ENCODE measurements at places on chromosomes 4 and X.

DNA sequence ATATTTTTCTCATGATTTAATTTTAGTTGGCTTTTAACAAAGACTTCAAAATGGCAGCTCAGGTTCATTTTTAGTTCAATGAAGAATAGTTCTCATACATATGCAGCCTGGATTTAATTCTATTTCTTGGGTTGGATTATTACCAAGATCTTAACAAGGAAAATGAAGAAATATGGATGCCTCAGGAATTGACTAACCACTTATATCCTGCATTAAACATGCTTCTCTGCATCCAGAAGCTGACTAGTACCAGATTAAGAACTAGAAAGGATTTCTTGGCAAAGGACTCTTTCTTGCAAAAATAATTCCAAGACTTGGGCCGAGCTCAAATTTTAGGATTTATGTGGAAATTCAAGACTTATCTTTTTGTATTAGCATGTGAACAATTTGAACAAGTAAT is 5.6 kb upstream of the KLHL2 start:
- peak; percentile 51 for DNase-seq

DNA sequence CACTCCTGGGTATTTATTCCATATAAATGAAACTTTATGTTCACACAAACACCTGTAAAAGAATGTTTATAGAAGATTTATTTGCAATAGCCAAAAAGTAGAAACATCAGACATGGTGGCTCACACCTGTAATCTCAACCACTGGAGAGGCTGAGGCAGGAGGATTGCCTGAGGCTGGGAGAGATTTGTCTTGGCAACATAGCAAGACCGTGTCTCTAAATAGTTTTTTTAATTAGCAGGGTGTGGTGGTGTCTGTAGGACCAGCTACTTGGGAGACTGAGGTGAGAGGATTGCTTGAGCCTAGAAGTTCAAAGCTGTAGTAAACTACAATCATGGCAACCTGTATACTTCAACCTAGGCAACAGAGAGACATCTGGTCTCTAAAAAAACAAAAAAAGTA is 27.7 kb upstream of the NFKB1 start:
- DNase-seq: no peak

DNA sequence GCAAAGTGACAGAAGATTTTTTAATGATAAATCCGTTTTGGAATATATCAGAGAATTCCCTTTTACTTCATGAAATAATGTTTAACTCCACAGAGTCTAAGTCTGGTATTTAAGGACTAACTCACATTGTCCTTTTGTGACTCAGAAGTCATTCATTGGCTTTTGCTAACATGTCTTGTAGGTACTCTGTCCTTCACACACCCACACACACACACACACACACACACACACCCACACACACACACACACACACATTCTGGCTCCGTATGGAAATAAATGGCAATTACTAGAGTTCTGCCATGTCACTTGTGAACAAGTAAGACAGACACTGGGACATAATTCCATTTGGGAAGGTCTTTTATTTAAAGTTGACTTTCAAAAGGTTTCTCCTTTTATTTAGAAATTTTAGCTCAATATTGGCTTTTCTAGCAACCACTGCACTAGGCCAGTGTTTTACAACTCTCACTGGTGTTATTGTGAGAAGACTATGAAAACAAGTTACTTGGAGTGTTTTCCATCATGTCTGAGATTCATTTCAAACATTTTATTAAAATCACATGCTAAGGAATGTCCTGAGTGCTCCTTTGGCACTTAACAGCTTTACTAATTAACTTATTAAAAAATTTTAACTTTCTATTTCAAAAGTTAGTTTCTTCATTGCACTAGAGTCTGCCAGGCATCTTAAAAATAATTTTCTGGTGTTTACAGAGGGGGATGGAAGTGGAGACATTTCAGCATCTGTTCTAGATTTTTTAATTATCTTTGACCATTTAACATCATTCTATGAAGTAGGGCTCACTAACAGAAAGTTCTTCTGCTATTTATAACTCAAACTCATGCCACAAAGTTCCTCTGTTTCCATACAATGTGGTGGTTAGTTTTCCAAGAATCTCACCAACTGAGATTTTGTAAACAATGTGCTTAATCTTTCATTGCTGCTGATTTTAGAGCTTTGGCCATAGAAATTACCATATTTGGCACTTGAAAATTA is 240.3 kb upstream of the GPC4 start:
- DNase-seq: peak; percentile 54

- DNase-seq: no peak
Measured at GRCh38 chr4:182062458-182062857, 180.7 kb upstream of the TENM3 start.

GRCh38 chr4:166991006-166991561 is 243.2 kb downstream of the SPOCK3 start:
- DNase-seq: no peak

- DNase-seq: no peak
Measured at GRCh38 chrX:11579636-11580600, 85.8 kb downstream of the ARHGAP6 start.

DNA sequence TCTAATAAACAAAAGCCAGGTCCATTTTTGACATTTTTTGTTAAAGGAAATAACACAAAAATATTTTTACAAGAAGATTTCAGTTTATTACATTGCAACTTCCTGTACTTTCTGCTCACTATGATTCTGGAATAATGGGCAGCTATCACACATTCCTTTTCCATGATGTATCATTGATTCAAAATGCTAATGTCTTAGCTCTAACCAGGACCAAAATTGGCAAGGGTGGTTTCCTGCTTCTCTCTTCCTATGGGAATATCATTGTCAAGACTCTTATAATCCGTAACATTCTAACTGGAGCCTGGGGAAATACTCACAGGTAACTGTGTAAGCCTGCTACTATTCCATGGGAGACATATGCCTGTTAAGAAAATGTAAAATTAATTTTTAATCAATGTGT is 218.6 kb downstream of the DCAF12L2 start:
- no peak for DNase-seq

DNA sequence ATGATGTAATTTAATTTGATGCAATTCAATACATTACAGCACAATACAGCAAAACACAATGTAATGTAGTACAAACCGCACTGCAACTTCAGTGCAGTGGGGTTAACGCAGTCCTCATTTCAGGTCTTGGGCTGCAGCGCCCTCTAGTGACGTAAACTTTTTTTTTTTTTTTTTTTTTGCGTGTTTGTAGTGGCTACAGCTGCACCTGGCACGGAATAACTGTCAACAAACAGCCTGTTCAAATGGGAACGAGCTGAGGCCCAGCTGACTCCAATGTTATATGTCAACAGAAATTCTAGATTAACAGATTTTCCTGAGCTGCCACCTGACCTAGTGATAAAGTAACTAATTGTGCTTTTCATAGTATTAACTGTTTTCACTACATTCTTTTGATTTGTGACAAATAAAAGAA is 33.5 kb upstream of the RASSF6 start:
- peak; percentile 33 for DNase-seq

DNA sequence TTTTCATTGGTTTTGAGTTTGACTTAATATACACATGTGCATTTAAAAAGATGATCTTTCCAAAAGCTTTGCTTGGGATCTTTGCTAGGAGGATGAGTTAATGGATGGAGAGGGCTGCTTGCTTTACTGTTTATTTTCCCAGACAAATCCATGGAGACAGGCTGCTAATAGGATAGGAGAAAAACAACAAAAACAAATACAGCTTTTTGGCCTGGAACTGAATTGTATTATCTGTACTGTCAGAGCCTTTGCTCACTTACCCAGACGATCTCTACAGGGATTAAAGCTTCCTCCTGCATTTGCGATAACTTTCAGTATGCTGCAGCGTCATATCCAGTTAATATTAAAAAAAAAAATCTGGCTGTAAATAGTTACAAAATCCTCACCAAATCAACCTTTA is 190.8 kb upstream of the NUDT6 start:
- DNase-seq: no peak

GRCh38 chr4:95118497-95118896 is 360.7 kb downstream of the BMPR1B start:
- DNase-seq: no peak

DNA sequence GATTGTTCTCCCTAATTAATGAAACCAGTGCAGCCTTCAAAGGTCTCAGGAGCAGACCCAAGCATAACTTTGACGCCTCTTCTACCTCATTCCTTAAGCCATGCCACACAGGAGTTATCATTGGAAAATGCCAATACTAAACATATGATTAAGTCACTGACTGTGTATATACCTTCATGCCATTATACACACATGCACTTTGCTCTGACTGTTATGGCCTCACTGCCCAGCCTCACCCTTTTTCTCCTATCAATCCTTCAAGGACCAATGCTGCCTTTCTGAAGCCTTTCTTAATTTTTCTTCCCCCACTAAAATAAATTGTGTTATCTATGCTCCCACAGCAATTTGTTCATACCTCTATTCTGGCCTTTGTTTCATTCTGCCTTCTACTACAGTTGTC is 725.6 kb downstream of the RPA4 start:
- DNase-seq: no peak

GRCh38 chr4:186807808-186808629 is 84.4 kb upstream of the FAT1 start:
- no peak for DNase-seq

GRCh38 chrX:94662689-94663088 is 988.7 kb downstream of the FAM133A start:
- no peak for DNase-seq

DNA sequence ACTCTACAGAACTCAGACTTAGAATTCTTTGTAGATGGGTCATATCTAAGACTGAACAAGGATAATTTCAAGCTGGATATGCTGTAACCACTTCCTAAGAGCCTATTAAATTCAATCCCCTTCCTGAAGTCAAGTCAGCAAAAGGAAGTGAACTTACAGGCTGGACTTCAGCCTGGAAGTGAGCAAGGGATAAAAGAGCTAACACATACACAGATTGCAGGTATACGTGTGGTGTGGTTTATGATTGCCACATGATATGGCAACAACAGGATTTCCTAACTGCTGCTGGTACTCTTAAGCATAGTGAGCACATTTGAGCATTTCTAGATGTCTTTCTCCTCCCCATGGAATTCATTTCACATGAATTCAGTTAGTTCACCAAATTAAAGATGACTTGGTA is 38.2 kb upstream of the UXT start:
- DNase-seq: no peak

GRCh38 chrX:53065104-53065503 is 16.5 kb downstream of the GPR173 start:
- DNase-seq: no peak

GRCh38 chr4:81605271-81605670 is 133.6 kb upstream of the RASGEF1B start:
- DNase-seq: no peak

DNA sequence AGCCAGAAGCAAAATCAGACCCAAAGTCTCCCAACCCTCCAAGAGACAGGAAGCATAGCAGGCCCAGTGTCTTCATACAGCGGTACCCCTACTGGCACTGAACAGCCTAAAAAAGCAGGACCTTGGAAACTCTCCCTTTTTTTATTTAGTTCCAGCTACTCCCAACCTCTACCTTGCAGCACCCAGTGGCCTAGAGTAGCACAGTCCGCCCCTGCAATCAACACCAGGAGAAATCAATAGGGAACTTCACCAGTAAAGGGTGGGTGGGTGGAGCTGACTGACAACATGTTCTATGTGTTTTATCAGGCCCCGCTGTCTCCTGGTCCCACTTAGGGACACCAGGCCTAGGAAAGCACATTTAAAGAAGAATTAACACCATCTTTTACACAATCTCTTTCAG is 378.5 kb upstream of the CT83 start:
- no peak for DNase-seq

- DNase-seq: peak; percentile 0
Measured at GRCh38 chrX:100319716-100320115, 90.4 kb downstream of the PCDH19 start.

DNA sequence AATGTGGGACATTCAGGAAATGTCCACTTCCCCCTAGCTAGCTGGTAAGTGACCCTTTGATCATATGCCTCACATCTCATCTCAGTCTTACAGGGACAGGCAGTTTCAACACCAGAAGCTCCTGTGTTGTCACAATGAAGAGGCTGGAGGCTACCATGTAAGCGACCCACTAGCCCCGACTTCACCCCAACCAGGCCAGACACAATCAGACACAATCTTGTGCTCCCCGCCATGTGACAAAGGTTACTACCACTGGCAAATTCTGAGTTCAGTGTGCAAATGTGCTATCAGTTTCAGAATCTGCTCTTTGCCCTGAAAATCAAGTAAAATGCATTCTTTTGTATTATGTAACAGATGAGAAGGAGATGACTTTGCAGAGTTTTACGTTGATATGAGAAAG is 56.9 kb upstream of the STS start:
- no peak for DNase-seq

GRCh38 chr4:79827283-79827682 is 245.7 kb downstream of the ANTXR2 start:
- DNase-seq: no peak

- DNase-seq: no peak
Measured at GRCh38 chr4:26058537-26058936, 144.5 kb downstream of the SMIM20 start.

DNA sequence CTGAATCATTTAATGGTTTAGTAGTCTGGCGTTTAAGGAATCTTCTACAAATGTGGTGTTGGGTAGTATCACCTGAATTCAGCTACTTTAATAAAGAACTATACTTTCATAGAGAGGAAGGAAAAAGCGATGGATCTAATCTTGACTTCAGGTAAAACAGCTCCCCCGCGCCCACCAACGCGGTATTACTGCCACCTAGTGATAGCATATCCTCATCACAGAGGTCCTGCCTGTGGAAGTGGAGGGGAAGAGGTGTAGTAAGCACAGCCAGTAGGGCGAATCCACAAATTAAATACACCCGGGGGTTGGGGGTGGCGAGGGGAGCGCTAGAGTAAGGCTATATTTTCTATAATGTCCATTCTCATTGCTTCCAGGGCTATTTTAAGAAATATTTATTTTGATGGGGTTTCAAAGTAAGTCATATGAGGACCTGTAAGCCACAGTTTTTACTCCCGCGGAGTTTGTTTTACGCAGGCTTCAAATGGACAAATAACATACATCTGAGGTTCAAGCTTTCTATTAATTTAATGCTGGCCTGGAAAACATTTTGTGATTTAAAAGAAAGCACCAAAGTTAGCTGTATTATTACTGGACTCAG is 8.3 kb upstream of the DAPP1 start:
- peak; percentile 19 for DNase-seq
